Stimulated activated CD8-positive, alpha-beta memory T cell treated with anti-CD3 and anti-CD28 coated beads, Interleukin-4, amount 100 ng/mL, for 1 hour (primary cell): ENCODE measurements at places on chromosomes 5 and 9.

DNA sequence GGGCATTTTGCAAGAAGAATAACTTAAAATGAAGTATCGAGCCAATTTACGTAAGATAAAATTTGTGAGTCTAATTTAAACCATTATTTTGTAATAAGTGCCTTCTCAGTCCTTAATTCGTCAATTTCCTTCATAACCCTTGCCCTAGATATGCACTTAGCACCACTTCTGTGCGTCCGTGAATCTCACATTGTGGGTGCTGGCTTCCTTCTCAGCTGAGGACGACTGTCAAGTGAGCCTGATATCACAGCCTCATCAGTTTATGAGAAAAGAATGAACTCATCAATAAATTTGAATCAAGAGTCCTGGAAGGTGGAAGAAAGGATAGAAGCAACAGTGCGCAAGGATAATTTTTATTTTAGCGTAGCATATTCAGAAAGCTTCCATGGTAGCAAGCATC, 64.5 kb downstream of the MARCHF11 start:
- no peak for DNase-seq

DNA sequence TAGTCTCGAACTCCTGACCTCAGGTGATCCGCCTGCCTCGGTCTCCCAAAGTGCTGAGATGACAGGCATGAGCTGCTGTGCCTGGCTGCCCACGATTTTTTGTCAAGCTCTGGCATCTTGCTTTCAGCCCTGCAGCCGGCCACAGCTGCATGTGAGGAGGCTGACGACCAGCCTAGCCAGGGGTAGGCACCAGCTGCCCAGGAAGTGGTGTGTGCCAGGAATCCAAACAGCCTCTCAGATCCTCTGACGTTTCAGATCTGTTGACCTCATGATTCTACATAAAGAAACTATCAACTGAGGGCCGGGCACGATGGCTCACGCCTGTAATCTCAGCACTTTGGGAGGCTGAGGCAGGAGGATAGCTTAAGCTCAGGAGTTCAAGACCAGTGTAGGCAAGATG, 19.0 kb downstream of the DYNC2I2 start:
- no peak for DNase-seq

- no peak for DNase-seq
These were observed 38.7 kb downstream of the G3BP1 start for GRCh38 chr5:151810449-151810848.

DNA sequence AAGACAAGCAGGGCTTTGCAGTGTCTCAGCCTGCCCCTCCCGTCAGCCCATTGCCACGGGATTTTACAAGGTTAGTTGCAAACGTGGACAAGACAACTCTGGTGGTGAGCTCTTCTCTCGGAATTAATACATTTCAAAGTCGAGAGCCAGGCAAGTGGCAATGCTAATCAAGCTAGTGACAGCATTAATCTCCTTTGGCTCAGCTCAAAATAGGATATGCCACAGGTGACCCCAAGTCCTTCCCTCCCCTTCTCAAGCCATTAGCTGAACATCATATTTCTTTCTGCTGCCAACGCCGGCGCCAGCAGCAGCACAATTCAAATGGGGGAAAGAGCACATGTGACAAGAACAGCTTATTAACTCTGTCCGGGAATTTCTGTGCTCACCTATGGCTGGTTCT, 190.1 kb downstream of the ATPSCKMT start:
- DNase-seq: no peak

DNA sequence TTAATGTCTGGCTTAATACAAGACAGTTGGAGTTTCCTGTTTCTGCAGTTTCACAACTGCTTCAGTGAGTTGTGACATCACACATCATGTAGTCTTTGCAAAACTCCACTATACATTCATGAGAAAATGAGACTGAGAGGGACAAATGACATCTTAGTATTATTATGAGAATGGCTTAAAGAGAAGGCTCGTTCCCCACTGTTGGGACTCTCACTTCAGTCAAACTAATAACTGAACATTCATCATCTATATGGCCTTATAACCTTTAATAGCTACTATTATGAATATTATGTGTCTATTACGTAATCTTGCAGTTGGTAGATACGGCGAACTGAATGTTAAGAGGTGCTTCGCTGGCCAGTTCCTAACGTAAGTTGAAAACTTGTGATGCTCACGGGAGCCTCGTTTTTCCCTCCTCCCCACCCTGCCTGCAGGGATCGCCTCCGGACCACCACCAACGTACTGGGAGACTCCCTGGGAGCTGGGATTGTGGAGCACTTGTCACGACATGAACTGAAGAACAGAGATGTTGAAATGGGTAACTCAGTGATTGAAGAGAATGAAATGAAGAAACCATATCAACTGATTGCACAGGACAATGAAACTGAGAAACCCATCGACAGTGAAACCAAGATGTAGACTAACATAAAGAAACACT, 79.4 kb downstream of the SLC1A3 start:
- no peak for DNase-seq
